Stimulated activated CD4-positive, alpha-beta T cell treated with anti-CD3 and anti-CD28 coated beads, Interleukin-2, amount 100 ng/mL, for 24 hours (primary cell): ENCODE measurements at places on chromosomes 3 and 15.

DNA sequence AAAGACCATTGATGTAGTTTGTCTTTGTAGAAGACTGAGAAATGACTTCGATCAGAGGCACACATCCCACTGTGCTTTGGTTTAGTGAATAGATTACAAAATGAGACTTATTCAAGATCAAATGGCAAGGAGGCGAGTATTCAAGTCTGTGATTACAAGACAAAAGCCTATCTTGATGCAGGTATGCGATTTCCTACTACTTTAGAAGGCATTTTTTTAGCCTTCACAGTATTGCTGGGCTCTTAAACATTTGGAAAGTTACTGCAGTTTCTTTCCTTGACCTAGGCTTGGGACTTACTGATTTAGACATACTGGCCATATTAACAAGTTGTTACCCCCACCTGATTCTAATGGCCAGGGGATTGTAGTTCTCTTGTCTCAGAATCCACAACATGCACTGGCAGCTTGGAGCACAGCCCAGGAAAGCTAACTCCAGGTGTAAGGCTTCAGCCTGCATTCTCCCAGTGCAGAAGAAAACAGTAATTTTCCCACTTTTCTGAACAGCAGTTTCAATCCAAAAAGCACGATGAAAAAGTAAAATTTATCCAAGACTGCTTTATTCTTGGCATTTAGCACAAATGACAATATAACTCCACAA lies 311.6 kb downstream of the EPHA6 start:
- DNase-seq, result no peak

GRCh38 chr3:168285506-168285905 lies 189.8 kb upstream of the GOLIM4 start:
- DNase-seq, result no peak

- DNase-seq, result no peak
These were observed 36.4 kb downstream of the MECOM start for GRCh38 chr3:169627073-169627472.

DNA sequence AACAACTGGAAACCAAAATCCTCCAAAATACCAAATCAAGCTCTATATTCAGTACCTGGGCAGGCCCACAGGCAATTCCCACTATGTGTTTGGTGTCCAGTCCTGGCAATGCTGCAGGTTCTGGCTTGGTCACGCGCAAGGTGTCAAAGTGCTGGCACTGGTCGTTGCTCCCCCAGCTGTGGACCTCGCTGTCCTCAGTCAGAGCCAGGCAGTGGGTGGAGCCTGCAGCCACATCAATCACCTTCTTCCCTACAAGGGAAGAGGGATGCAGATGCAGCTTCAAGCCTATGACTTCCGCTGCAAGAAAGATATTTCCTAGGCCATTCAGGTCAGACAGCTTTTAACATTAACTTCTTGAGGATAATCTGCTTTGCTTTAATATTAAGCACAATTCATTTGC lies 61.3 kb downstream of the HERC2 start:
- no peak for DNase-seq

DNA sequence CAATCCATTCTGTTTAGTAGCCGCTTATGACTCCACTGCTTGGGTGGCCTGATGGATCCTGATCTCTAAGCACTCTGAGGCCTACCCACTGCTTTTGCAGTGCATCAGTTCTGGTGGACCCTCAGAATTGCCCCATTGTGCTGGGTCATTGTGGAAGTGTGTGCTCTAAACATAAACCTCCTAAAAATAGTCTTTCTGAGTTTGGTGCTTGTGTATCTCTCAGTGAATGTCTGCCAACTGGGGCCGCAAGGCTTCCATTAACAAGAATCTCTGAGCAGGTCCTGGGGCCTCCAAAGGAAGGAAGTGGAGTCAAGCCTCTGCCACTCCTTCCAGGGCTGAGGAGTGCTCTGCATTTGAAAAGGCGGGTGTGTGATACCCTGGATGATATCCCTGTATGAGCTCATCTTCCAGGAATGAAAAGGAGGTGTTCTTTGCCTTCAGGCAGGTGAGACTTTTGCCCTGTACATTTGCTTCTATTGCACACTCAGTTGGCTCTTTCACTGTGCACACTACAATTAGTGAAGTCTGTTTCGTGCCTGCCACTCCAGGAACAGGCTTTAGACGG lies 80.0 kb upstream of the CACNA2D3 start:
- no peak for DNase-seq

- no peak for DNase-seq
These were observed 605 bp upstream of the RASL12 start for GRCh38 chr15:65068403-65068788.

DNA sequence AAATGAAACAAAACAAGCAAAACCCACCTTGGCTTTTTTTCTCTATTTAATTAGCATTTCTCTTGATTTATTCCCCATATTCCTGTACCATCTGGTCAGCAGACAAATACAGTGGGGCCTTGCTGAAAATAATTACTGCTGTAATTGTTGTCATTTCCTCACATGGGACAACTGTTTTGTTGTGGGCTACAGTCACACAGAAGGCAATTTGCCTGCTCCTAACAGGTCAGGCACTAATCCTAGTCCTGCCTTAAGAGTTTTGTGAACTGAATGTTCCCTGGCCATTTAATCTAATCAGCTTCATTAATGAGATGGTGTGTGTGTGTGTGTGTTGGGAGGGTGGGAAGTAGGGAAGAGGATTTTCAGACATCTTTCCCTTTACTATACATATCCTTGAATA lies 11.6 kb downstream of the TRPC1 start:
- no peak for DNase-seq

DNA sequence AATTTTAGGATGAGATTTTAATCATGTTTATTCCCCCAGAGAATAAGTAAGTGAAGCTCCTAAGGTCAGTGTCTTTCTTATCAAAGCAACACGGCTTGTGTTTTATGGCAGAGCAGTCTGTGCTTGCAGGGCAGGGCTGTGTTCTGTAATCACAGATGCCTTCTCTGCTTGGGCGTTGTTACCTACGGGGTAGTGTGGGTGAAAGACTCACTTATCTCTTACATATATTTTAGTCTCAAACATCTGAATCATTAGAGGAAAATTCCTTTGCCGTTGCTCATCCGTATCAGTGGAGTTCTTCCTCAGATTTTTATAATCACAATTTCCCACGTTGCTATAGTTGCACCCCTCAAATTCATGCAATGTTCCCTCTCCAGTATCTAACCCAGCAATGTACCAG lies 271.7 kb upstream of the MEIS2 start:
- no peak for DNase-seq

GRCh38 chr3:124963755-124964154 lies 29.2 kb upstream of the MUC13 start:
- no peak for DNase-seq

DNA sequence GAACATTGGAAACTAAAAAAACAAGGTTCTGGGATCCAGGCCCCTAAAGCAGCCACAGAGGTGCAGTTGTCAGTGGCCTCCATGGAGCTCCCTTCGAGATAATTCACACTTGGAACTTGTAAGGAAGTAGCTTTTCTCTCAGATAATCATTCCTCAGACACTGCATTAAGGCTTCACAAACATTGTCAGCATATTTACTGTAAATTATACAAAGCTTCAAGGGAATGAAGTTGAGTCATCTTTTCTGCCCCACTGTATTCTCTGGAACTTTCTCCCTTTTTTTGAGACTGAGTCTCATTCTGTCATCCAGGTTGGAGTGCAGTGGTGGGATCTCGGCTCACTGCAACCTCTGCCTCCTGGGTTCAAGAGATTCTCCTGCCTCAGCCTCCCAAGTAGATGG lies 7.1 kb downstream of the BLOC1S6 start:
- no peak for DNase-seq

- DNase-seq, result no peak
These were observed 62.7 kb downstream of the SLMAP start for GRCh38 chr3:57818772-57819171.

GRCh38 chr15:93460717-93461116 lies 371.7 kb upstream of the RGMA start:
- no peak for DNase-seq
